ENCODE measurements at places on chromosomes 5 and 9.

- no peak for DNase-seq
Measured at GRCh38 chr9:35342221-35342958, 147.5 kb upstream of the RUSC2 start.

DNA sequence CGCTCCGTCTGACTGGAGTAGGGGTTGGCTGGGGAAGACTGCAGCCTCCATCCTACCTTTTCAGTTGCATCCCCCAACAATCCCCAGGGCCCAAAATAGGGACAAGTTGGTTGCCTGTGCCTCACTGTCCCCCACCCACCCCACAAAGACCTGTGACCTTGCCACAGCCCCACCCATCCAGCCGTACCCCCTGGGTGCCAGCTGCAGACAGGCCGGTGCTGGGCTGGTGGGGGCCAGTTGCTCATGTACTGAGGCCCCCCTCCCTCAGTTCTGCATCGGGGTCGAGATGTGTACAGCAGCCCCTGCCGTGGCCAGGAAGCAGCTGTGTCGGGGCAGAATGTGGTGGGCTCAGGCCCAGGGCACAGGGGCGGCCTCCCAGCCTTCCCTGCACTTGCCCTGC lies 374 bp downstream of the LCNL1 start:
- DNase-seq, result no peak

- no peak for DNase-seq
Measured at GRCh38 chr5:84433461-84433860, 48.8 kb upstream of the EDIL3 start.

- no peak for DNase-seq
Measured at GRCh38 chr5:132876020-132876759, 2.7 kb downstream of the LEAP2 start.

- DNase-seq, result no peak
Measured at GRCh38 chr9:22055090-22055489, 46.0 kb upstream of the CDKN2B start.

DNA sequence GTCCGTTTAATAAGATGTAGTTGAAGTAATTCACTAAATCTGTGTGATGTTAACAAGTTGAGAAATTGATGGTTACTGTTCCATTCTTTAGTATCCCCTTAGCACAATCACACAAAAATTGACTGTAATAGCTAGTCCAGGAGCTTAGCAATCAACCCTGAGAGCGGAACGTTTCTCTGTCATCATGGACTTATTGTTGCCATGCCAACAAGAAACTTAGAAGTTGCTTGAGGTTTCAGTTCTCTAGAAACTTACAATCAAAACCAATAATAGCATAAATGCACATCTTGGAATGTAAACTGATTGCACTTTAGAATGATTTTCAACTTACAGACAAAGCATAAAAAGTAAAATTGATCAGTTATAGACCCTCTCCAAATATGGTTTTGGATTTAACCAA lies 125.4 kb upstream of the ANKH start:
- peak; percentile 73 for DNase-seq

GRCh38 chr9:135156525-135157510 lies 69.3 kb downstream of the OLFM1 start:
- DNase-seq, result peak; percentile 50

GRCh38 chr5:90878549-90879196 lies 320.1 kb downstream of the ADGRV1 start:
- DNase-seq, result no peak

DNA sequence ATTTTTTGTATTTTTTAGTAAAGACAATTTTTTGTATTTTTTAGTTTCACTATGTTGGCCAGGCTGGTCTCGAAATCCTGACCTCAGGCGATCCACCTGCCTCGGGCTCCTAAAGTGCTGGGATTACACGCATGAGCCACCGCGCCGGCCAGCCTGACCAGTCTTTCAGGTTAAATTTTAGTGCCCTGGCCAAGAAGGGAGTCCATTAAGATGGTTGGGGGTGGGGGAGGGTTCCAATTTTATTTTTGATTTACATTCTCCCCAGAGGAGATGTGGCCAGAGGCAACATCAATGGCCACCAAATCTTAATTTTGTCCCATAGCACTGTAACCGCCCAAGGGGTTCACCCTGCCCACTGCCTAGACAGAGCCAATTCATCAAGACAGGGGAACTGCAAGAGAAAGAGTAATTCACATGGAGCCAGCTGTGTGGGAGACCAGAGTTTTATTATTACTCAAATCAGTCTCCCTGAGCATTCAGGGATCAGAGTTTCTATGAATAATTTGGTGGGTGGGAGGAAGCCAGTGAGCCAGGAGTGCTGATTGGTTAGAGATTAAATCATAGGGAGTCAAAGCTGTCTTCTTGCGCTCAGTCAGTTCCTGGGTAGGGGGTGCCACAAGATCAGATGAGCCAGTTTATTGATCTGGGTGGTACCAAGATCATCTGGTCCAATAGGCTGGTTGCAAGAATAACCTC lies 24.7 kb downstream of the TBCA start:
- DNase-seq, result no peak

GRCh38 chr5:36150676-36151433 lies 832 bp downstream of the LMBRD2 start:
- DNase-seq, result peak; percentile 62
